ENCODE measurements at places on chromosomes 6 and 20.

- DNase-seq = no peak
Observed at GRCh38 chr6:38552121-38552520, 87.6 kb downstream of the BTBD9 start.

- DNase-seq = no peak
Observed at GRCh38 chr6:163165155-163165910, 249.2 kb upstream of the QKI start.

- DNase-seq = no peak
Observed at GRCh38 chr20:62760856-62761758, 35.2 kb upstream of the MRGBP start.

- no peak for DNase-seq
Observed at GRCh38 chr20:40966103-40966502, 62.5 kb upstream of the TOP1 start.

GRCh38 chr6:144449218-144449617 is 164.1 kb downstream of the UTRN start:
- no peak for DNase-seq

- DNase-seq = peak; percentile 60
Observed at GRCh38 chr6:97215157-97215769, 67.8 kb downstream of the MMS22L start.

GRCh38 chr6:7906741-7907140 is 3.8 kb downstream of the TXNDC5 start:
- DNase-seq = no peak

GRCh38 chr20:56943946-56944945 is 315.1 kb downstream of the TFAP2C start:
- DNase-seq = no peak

DNA sequence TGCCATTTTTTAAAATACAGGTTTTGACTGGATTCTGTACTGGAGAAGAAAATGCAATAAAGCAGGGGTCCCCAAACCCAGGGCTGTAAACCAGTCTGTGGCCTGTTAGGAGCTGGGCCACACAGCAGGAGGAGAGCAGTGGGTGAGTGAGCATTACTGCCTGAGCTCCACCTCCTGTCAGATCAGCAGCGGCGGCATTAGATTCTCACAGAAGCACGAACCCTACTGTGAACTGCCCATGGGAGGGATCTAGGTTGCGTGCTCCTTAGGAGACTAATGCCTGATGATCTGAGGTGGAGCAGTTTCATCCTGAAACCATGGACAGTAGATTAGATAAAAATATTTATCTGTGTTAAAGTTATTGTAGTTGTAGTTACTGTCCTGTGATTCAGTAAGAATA is 21.1 kb upstream of the FBXO9 start:
- DNase-seq = no peak

GRCh38 chr6:135985471-135985870 is 134.0 kb downstream of the PDE7B start:
- no peak for DNase-seq

DNA sequence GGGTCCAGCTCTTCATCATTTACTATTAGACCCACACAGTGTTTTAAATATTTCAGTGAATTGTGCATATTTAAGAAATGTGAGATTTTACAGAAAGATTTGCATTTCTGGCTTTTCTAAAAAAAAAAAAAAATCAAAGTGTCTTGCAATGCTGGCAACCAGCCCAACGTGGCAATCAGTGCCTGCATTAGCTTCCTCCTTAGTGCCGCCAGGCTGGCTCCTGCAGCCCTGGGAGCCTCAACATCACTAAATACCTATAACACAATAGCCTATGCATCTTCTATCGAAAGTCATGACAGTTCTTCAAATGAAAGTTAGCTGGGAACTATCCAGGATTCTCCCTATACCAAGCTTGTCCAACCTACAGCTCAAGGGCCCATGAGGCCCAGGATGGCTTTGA is 9.4 kb upstream of the CD93 start:
- no peak for DNase-seq

GRCh38 chr6:100346828-100347227 is 117.9 kb downstream of the SIM1 start:
- no peak for DNase-seq

- DNase-seq = peak; percentile 22
Observed at GRCh38 chr6:72770959-72771358, 149.1 kb downstream of the KCNQ5 start.

DNA sequence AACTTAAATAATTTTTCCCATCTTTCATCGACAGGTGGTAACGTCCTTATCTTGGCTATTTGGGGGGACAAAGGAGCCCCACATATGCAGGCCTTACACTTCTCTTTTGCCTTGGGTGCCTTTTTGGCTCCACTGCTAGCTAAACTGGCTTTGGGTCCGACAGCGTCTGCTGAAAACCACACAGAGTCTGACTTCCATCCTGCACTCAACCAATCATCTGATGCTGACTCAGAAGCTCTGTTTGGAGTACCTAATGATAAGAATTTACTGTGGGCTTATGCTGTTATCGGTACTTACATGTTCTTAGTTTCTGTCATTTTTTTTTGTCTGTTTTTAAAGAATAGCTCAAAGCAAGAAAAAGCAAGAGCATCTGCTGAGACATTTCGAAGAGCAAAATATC is 178.5 kb downstream of the SLC16A10 start:
- no peak for DNase-seq

- DNase-seq = peak; percentile 84
Observed at GRCh38 chr6:26215585-26216358, 128.5 kb downstream of the HFE start.

DNA sequence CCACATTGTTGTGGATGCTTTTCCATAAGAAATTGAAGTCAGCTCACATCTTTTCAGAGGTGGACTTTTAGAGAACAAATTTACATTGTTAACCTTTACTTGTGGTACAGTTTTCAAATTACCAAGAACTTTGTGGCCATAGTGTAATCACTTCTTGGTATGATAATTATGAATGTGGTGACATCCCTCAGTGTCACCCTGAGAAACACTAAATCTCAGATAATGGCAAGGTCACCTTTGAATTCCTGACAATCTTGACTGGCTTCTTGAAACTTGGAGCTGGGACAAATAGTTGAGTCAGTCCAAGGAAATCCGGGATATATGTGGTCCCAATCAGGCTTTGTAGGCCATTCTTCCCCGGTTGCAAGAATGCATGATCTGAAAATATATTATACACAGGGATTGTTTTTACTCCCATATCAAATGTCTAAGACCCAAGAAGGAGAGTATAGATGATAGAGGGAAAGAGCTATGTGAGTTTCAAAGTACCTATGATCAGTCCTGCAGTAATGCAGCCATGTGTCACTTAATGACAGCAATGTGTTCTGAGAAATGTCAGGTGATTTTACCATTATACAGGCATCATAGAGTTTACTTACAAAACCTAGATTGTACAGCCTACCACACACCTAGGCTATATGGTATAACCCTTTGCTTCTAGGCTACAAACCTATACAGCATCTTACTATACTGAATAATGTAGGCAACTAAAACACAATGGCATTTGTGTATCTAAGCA is 120.8 kb upstream of the MTHFD1L start:
- DNase-seq = no peak

DNA sequence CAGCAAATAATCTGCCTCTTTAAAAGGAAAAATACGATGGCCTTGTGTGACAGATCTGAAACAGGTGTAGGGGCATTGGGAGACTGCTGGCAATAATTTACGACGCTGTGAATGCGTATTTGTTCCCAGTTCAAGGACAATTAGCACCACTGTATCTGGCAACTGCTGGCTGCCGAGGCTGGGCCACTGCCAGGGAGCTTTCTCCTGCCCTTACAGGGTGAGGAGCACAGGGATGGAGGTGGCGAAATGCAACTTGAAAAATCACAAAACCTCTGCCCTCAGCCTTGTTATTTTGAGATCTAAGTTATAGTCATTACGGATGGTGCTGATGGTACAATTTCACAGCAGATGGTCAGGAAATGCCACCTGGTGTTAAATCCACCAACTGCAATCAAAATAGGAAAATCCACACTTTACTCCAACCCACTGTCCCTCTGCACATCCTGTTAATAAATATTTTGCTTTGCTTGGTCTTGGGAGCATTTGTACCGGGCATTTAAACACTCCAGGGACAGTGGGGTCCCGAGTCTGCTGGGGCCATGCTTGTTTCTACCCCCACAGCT is 6.4 kb downstream of the MYLK4 start:
- no peak for DNase-seq

- DNase-seq = no peak
Observed at GRCh38 chr6:63140692-63141318, 70.5 kb upstream of the FKBP1C start.

DNA sequence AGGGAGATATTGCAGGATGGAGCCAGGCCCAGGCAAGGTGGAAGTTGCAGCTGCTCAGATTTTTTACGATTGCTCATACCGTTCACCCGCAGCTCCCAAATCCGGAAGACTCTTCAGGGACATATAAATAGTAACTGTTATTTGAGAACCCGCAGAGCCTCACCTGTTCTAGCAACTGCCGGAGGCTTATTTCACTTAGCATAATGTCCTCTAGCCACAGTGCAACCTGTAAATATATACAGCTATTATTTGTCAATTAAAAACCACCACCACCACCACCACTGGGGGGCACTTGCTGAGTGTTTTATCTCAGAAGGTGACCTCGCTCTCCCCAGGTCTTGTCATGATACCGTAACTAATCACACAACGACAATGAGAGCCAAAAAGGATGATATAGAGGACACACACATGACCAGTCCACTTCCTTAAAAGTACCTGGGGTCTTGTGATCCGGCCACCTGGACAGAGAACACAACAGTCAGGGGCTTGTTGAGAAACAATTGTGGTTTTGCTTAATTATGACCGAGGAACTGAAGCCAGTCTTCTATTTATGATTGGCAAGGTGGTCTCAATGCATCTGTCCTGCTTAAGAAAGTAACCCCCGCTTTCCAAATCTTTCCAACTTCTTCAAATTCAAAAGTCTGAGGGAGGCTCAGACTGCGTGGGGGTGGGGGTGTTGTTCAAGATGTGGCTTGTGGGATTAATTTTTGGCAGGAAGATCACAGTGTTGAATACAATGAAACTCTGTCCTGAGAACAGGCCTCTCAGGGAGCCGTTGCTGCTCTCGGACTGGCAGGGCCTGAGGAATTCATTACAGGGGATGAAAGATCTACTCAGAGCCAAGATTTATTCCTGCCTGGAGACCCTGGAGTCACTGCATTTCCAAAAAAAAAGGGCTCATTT is 107.7 kb upstream of the PRND start:
- DNase-seq = peak; percentile 83

- no peak for DNase-seq
Observed at GRCh38 chr20:35087791-35088190, 4.8 kb downstream of the TRPC4AP start.

DNA sequence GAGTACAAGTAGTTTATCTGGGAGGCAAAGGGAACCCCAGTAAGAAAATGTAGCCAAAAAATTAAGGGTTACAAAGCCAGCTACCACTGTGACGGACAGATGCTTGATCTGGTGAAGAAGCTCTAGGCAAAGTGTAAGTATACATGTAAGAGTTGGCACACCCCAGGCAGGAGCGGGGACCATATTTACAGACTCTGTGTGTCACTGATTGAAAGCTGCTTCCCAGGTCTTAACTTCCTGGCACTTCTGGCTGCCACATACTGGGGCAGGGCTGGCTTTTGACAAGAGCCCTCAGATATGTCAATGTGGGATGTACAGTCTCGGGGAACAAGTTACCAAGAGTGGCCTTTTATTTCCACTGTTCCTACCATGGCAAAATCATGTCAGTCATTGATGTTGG is 48.0 kb upstream of the BCLAF1 start:
- DNase-seq = no peak

- DNase-seq = peak; percentile 87
Observed at GRCh38 chr6:135537741-135538301, 40.3 kb upstream of the AHI1 start.

- no peak for DNase-seq
Observed at GRCh38 chr6:48826901-48827701, 636.0 kb downstream of the MMUT start.

- DNase-seq = no peak
Observed at GRCh38 chr6:163753430-163753829, 338.9 kb downstream of the QKI start.

DNA sequence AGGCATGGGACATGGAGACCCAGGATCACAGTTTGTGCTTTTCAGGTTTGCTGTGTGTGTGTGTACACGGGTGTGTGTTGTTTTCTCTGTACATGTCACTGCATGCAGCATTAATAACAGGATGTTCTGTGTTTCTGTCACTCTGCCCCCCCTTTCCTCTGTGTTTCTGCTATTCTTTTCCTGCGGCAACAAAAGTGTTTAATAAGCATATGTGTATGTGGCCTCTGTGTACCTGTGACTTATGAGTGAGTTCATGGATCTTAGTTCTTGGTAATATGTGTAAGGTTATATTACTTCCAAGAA is 9.8 kb downstream of the SYNGAP1 start:
- DNase-seq = peak; percentile 74

GRCh38 chr6:53627391-53628218 is 38.0 kb downstream of the KLHL31 start:
- no peak for DNase-seq

- DNase-seq = no peak
Observed at GRCh38 chr6:148525453-148525852, 182.8 kb downstream of the SASH1 start.

- DNase-seq = no peak
Observed at GRCh38 chr6:57301757-57302156, 15.7 kb upstream of the PRIM2 start.

DNA sequence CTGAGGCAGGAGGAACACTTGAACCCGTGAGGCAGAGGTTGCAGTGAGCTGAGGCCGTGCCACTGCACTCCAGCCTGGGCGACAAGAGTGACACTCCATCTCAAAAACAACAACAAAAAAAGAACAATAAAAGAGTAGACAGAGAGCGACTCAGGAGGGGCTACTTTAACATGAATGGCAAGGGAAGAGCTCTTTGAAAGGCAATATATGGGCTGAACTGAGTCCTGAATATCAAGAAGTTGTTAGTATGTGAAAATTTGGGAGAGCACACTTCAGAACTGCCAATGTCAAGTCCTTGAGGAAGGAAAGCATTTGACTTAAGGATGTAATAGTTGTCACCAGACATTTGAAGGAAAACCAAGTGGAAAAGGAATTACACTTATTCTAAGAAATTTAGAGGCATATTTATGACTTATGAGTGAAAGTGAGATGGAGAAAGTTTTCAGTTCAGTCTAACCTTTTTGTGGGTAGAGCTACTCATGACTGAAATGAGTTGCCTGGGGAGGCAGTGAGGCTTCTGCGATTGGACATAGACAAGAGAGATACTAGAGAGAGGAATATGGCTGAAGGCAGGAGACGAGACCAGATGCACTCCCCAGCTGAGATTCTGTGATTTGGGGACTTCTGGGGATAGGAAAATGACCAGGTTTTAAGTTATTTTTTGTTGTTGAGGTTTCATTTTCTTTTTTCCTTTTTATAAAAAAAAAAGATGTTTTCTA is 48.6 kb upstream of the SLC16A10 start:
- no peak for DNase-seq

- no peak for DNase-seq
Observed at GRCh38 chr6:147900247-147900830, 391.8 kb downstream of the SAMD5 start.

DNA sequence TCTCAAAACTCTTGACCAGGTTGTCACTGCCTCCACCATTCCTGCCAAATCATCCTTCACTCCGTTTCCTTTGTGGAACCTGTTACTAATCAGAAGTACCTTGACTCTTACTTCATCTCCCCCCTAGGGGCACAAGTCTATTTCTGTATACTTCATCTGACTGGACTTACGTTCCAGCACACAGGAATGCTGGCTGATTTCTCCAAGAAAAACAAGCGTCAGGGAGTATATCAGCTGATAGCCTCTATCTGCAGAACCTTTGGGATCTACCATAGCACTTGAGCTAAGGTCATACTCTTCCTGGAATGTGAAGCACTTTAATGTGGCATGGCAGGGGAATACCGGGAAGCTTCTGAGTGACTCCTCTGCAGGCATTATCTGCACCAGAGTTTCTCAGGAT is 178.1 kb upstream of the MOCS1 start:
- DNase-seq = no peak

All from activated CD4-positive, alpha-beta T cell treated with anti-CD3 and anti-CD28 coated beads, Interleukin-2, amount 10 ng/mL, durations not matched to agents 24 days and 14 days (primary cell).